Vagina (tissue), 2 donors: ENCODE measurements at places on chromosomes 4 and X. TPM values are rescaled to one million over a fixed set of nuclear protein-coding genes. Genes with fewer than 3 reads are reported as not detected.

GRCh38 chr4:57766341-57766740, 656.2 kb upstream of the IGFBP7 start:
- no peak for DNase-seq
- H3K27me3 ChIP-seq = no peaks in the 10 kb centered on the region
- H3K36me3 ChIP-seq = no peaks in the 10 kb centered on the region

DNA sequence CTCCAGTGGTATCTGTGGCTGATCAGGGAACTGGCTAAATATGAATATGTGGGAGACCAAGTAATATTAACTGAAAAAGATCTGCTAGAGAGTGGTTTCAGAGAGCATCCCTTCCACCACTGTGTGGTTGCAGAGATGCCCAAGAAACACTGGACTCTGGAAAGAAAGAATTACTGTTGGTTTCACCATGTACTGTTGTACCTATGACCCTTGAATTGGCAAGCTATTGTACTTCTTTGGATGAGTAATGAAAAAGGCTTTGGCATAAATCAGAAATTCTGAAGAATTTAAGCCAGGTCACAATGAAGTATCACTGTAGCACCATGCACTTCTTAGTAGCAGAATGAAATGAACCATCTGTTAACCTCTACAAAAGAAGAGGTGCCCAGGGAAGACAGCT, 134.4 kb upstream of the INTU start:
- no peak for DNase-seq
- H3K4me1 ChIP-seq = no peaks in the 10 kb centered on the region
- H3K27ac ChIP-seq = no peak overlapping the region
- no peaks in the 10 kb centered on the region for H3K36me3 ChIP-seq
- no peak overlapping the region for H3K4me3 ChIP-seq

The PF4V1 gene
- not detected for total RNA-seq

The NKX3-2 gene
- total RNA-seq = 2.9 TPM

The ZDHHC15 gene
- total RNA-seq = 3.4 TPM

DNA sequence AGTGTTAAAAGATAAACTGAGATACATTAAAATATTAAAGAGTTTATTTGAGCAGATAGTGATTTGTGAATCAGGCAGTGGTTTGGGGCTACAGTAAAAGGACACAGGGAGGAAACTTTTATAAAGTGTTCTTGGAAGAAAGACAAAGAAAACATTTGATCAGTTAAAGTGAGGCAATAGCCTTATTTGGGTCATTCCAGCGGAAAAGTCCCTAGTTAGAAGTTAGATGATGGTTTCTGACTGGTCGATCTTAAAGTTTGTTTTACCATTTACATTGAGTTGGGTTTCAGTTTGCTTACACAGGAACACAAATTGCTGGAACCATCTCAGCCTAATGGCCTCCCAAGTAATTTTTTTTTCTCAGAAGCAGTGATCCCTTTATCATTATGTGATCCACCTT, 69.7 kb downstream of the PPP1R2C start:
- no peaks in the 10 kb centered on the region for H3K27me3 ChIP-seq
- H3K4me1 ChIP-seq = no peaks in the 10 kb centered on the region
- no peaks in the 10 kb centered on the region for H3K36me3 ChIP-seq
- DNase-seq = no peak

- H3K27me3 ChIP-seq = no peaks in the 10 kb centered on the region
- H3K4me1 ChIP-seq = no peaks in the 10 kb centered on the region
- no peak for DNase-seq
- H3K27ac ChIP-seq = no peak overlapping the region
These were observed 56.9 kb upstream of the SMIM10 start for GRCh38 chrX:134933911-134934310.

The GAGE12J gene
- not detected for total RNA-seq

- DNase-seq = no peak
- H3K4me1 ChIP-seq = no peaks in the 10 kb centered on the region
- no peak overlapping the region for H3K27ac ChIP-seq
- no peaks in the 10 kb centered on the region for H3K27me3 ChIP-seq
- H3K4me3 ChIP-seq = no peak overlapping the region
These were observed 1.9 kb downstream of the SOWAHD start for GRCh38 chrX:119760026-119760877.
